ENCODE measurements at places on chromosomes 7 and 10.

GRCh38 chr7:17022920-17023319 lies 141.1 kb upstream of the AGR3 start:
- no peak for DNase-seq

DNA sequence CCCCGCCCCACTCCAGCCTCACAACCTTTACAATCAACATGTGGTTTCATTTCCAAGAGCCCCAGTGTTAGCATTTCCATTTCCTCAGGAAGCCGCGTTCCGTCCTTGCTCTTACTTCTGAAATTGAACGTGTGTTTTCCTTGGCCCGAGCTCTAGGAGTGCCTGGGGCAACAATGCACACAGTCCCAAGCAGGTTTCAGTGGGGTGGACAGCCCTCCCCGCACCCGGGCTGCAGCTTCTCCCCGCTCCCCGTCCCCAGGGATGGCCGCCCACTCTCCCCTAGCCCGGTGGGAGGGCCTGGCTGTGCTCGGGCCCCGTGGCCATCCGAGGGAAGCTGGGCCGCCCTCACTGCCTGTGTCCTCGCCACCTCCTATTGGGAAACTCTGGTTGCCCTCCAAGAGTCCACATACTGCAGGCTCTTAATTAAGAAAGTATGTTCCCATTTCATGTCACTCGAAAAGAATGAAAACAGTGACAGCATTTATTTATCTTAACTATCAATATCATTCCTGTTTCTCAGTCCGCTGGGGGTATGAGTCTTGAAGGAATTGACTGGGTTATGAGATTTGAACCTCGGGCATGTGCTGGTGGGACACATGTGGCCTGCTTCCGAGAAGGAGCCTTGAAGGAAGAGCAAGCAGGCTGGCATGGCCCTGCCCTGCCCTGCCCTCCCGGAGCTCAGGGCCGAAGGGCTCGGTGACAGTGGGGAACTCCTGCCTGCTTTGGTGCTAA lies 163.8 kb downstream of the GRK5 start:
- no peak for DNase-seq

GRCh38 chr10:72076756-72077155 lies 11.6 kb downstream of the SPOCK2 start:
- no peak for DNase-seq

DNA sequence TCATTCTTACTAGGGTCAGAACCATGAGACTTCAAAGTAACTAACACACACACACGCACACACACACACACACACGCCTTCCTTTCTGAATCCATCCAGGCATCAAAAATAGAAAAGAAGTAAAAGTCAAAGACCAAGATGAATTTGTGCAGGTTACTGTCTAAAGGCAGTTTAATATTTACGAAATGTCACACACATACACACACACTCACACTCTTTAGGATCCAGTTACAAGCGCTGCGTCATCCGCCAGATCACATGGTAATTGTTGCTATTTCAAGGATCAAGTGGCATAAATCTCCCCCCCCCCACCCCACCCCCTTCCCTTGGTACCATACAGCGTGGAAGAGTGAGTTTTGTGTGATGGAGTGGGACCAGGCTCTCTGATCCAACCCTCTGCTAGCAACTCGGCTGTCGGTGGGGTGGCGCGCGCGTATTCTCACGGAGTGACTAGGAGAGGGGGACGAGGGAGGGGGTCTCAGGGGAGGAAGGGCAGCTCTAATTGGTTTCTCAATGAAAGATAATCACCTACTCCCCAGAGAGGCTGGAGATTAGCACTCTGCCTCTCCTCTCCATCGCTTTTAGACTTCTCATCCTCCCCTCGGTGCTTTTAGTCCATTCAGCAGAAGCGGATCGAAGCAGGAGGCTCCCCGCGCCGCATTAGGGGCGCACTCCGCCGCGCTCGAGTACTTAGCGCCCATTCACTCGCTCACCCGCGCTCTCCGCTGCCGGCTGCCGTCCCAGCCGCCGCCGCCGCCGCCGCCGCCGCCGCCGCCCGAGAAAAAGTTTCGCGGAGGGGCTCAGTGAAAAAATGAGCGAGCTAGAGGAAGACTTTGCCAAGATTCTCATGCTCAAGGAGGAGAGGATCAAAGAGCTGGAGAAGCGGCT lies 83.5 kb upstream of the PRKG1 start:
- no peak for DNase-seq

DNA sequence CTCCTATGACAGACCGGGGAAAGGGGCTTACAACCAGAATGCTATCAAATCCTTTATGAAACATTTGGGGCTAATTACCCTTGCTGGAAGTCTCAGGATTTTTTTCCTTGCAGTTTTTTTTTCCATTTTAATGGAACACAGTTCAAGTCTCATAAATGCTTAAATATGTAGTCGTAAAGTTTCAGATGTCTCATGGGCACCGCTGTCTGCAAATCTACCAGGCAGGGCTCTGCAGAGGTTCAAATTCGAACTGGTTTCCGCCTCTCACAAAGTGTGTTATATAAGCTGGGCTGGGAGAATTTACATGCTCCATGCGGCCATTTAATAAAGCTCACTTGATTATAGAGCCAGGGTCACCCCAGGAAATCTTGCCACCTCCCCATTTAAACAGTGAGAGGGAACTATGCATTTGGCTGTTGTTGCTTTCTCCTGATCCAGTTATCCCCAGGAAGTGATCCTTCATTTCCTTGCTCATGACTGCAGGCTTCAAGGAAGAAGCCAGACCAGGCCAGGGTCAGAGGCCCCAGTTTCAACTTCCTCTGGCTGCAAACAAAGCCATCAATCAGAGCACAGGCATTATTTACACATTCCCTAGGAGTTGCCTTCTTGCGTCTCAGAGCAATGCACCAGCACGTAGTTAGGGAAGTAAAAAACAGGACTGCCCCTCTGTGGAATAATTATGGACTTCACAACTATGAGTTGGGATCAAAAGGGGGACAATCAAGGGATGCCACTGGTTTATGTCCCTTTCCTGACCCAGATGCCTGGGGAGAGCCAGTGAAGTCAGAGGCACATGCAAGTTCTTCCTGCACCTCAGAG lies 358.8 kb downstream of the PRPF18 start:
- DNase-seq, result no peak

GRCh38 chr7:18708204-18708603 lies 212.7 kb downstream of the HDAC9 start:
- DNase-seq, result no peak

GRCh38 chr10:114320249-114321116 lies 81.4 kb downstream of the VWA2 start:
- DNase-seq, result no peak

DNA sequence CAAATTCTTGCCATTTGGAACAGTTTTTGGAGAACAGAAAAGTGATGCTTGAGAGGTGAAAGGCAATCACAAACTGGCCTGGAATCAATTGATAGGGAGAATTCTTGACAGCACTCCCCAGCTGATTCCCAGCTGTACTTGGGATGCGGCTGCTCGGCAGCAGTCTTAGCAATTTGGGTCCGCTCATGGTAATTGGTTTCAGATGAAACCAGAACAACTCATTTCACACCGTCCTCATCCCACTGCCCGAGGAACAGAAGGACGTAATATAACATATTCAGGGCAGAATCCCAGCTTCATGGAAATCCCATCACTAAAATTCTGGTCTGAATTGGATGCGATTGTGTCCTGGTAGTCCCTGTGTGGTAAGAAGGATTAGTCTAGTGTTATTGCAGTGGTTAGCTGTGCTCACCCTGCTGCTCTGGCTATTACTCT lies 223.3 kb upstream of the FERD3L start:
- no peak for DNase-seq

GRCh38 chr7:116524609-116525297 lies at the start of gene CAV1:
Gene CAV1, plus strand, starts transcription at chr7:116525036. Its CDS starts 27 bp downstream, at chr7:116525063.
- DNase-seq, result no peak

GRCh38 chr7:127822822-127823508 lies 171.0 kb downstream of the SND1 start:
- DNase-seq, result no peak

- DNase-seq, result no peak
Observed at GRCh38 chr7:98616381-98617050, 569 bp upstream of the NPTX2 start.

GRCh38 chr10:110527731-110528171 lies 30.0 kb downstream of the DUSP5 start:
- no peak for DNase-seq

DNA sequence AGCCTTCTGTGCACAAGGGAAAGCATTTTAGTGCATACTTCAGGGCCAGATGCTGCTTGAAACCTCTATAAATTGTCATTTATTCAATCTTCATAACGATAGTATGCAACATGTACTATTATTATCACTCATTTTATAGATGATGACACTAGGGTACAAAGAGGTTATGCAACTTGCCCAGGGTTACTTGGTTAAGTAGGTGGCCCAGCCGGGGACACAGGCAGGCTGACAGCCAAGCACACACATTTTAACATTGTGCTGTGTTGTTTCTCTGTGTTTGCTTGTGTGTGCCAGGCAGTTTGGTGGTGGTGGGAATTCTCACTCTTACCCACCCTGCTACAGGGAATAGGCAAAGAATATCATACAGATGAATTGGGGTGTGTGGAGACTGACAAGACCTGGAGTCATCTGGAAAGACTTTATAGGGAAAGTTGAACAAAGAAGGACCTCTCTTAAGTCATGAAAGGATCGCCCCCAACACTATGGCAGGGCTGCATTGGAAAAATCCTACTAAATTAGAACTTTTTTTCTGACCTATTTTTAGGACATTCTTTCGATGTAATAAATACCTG lies 98.9 kb downstream of the MKX start:
- DNase-seq, result no peak

DNA sequence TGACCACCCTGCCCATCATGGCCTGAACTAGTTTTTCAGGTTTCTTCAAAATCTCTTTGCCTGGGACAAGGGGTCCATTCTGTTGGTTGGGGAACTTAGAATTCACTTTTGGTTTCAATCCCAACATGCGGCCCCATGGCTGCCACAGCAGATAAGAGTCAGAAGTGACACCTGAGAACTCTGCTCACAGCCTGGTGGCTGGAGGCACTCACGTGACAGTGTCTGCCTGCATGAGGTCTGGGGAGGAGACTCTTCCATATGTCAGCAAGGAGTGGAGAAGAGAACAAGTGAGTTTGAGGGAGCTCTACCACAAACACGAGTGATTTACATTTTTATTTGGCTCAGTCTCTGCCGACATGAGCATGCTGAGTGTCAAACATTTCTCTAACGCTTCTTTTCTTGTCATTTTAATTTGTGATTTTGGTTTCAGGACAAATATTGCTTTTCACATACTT lies 370.4 kb downstream of the TNS3 start:
- DNase-seq, result no peak

GRCh38 chr10:114691442-114691941 lies 33.4 kb upstream of the ABLIM1 start:
- DNase-seq, result no peak

DNA sequence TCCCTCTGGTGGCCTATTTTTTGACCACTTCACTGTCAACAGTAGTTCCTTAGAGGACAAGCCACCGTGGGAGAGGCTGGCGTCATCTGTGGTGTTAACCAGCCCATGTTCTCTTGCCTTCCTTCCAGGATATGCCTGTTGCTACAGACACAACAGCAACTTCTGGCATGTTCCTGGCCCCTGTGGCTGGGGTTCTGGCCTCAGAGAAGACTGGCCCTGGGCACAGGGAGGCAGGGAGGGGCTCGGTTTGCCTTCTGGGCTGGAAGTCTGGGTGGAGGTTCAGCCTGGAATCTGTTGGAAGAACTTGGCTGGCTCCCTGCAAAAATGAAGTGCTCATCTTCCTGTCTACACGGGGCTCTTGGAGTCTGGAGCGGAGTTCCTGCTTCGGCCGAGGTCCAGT lies 25.7 kb downstream of the GOLGA7B start:
- DNase-seq, result no peak

- DNase-seq, result no peak
Observed at GRCh38 chr10:32084185-32084851, 28.1 kb upstream of the KIF5B start.

DNA sequence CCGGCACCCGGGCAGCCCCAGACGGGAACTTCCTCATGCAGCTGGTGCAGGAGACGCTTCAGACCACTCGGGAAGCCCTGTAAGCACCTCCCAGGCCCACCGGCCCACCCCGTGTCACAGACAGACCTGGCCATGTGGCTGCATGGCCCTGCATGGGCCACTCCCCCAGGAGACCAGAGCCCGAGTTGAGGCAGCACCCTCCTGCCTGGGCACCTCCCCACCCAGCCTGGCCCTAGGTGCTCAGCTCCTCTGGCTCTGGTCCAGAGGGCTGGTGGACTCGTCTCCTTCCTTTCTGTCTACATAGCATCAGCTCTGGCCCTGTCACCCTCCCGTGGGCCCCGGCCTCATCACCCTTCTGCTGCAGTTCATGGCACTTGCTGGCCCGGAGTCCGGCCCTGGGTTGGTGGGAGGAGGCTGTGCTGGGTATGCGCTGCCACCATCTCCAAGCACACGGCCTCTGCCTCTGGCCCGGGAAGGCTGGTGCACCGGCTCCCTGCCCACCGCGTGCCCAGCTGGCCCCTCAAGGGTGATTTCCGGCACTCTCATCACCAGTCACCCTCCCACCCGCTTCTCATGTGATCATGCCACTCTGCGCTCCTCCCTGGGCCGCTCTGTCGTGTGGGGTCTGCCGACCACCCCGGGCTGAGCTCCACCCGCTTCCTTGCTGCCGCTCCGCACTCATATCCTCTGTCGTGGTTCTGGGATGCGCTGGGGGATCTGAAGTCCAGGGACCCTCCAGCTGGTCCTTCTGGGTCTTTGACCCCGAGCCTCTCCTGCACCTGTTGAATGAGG lies 53.1 kb upstream of the DPYSL4 start:
- no peak for DNase-seq

DNA sequence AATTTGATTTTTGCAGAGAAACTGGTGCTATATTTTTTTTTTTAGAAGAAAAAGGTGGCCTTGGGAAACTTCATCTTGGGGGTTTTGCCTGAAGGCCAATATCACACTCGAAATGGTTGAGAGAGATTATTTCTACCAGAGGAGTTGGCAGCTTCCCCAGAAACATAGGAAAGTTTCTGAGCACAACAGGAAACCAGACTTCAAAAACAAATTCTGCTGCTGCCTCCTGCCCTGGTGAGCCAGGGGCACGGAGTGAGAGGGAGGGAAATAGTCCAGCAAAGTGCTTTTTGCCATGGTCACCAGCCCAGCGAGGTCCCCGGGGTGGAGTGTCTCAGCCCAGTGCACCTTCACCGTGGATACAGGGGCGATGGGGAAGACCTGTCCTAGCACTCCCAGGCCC lies 61.1 kb downstream of the FOXI2 start:
- no peak for DNase-seq
